ENCODE measurements at places on chromosomes 3 and 15.

DNA sequence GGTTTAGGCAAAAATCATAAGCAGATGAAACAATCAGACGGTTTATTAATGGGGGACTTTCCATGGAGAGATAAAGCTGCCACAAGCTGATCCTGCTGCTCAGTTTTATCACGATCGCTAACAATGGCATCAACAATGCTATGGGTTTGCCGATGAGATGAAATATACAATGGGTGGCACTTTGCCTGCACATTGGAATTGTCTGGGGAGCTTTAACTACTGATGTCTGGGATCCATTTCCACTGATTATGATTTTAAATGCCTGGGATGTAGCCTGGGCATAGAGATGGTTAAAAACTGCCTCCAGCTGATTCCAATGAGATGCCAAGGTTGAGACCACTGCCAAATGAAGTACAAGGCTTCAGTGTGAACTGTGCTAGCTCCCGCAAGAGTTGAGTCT lies 30.8 kb downstream of the CRYGS start:
- no peak for DNase-seq

GRCh38 chr3:141828890-141829289 lies 47.6 kb upstream of the ATP1B3 start:
- DNase-seq = peak; percentile 60

- DNase-seq = no peak
These were observed 56.5 kb downstream of the RPLP1 start for GRCh38 chr15:69509131-69509530.

GRCh38 chr3:49519916-49520385 lies 34.3 kb upstream of the BSN start:
- no peak for DNase-seq

- no peak for DNase-seq
These were observed 5.6 kb downstream of the GALNT15 start for GRCh38 chr3:16179771-16180736.

GRCh38 chr15:93500155-93500554 lies 411.1 kb upstream of the RGMA start:
- no peak for DNase-seq

DNA sequence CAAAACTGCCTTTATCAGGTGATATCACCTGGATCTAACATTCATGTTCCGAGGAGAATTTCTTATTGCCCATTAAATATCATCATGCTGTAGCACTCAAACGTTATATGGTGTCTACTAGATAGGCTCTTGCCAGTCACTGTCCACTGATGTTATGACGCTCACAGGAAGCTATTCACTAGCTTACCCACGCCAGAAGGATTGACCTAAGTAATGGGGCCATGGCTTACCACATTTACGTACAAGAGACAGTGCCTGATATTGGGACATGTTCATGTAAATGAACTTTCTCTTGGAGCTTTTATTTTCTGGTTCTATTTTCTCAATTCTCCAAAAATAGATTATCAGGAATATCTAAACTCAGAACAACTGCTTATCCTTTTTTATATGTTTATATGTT lies 91.7 kb upstream of the NAALADL2 start:
- DNase-seq = no peak

- DNase-seq = no peak
These were observed 912.6 kb downstream of the NTRK3 start for GRCh38 chr15:87343966-87344365.

- DNase-seq = no peak
These were observed 187.2 kb downstream of the OSBPL10 start for GRCh38 chr3:31793821-31794220.

GRCh38 chr3:73655197-73655596 lies 30.5 kb upstream of the PDZRN3 start:
- DNase-seq = no peak

DNA sequence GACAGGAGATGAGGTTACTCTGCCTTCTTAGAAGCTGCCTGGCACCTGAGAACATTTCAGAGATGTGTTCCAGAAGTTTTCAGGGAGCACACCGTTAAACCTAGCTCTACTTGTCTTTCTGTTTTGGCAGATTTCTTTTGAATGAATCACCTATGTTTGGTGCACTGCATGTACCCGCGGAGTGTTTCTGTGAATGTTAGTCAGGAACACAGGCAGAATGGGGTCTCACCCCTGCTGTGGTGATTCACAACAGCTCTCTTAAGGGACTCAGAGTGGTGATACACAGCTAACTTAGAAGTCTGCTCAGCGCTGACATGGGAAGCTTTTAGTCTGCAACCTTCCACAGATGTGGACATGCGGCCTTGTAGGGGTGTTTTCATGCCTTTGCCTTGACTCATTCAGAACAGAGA lies 24.0 kb downstream of the TSEN2 start:
- DNase-seq = no peak

DNA sequence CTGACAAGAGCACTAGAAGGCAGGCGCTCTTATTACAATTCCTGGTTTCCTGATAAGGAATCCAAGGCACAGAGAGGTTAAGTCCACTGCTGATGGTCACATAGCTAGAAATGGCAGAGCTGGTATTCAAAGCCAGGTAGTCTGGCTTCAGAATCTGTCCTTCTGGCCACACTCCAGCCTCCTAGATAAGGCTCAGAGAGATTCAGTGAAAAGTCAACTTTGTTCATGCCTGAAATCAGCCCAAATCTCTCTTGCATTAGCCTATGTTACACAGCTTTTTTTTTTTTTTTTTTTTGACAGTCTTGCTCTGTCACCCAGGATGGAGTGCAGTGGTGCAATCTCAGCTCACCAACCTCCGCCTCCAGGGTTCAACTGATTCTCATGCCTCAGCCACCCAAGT lies 21.1 kb upstream of the CMTM8 start:
- no peak for DNase-seq

GRCh38 chr3:30694148-30694547 lies 87.7 kb downstream of the TGFBR2 start:
- no peak for DNase-seq

DNA sequence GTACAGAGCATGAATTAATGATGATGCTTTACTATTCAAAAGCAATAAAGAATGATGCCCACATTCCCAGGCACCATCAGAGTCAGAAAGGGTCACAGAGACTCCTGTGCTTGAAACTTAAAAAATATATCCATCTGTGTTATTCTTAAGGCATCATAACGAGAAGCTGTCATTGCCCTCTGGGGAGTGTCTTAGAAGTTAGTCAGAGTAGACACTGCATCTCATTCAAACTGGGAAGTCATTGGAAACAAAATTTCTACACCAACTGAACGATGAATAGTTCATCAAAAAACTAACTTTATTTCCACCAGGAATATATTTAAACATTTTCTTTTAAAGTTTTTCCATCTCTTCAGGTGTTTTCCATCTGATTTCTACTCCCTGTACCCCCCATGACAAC lies 122.9 kb downstream of the RFTN1 start:
- no peak for DNase-seq

DNA sequence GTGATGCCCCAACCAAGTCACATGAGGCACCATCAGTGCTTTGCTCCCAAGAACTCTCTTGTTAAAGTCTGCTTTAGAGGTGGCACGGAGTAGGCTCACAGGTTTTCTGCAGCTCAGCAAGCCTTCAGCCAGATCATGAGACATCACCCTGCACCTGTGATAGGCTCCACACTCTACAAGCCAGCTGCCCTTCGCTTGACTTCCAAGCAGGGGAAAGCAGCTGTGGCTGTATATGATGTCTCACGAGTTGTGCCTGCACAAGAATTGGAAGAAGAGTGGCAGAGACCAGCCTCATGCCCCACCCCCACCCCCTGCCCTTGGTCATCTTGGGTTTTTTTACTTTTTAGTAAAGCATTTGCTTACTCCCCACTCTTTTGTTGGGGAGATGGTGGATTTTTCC lies 22.5 kb downstream of the MRPS11 start:
- no peak for DNase-seq

DNA sequence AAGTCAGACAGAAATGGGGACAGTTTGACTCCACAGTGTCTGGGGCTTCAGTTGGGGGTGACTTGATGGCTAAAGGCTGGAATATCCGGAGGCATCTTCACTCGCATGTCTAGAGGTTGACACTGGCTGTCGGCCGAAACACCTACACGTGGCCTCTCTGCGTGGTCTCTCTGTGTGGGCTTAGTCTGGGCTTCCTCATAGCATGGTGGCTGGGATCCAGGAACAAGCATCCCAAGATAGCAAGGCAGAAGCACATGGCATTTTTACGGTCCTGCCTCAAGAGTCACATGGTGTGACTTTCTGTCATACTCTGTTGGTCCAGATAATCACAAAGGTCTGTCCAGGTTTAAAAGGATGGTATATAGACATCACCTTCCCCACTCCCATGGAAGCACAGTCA lies 34.5 kb downstream of the MAGI1 start:
- DNase-seq = no peak

- no peak for DNase-seq
These were observed 62.9 kb upstream of the VGLL4 start for GRCh38 chr3:11706604-11707003.

DNA sequence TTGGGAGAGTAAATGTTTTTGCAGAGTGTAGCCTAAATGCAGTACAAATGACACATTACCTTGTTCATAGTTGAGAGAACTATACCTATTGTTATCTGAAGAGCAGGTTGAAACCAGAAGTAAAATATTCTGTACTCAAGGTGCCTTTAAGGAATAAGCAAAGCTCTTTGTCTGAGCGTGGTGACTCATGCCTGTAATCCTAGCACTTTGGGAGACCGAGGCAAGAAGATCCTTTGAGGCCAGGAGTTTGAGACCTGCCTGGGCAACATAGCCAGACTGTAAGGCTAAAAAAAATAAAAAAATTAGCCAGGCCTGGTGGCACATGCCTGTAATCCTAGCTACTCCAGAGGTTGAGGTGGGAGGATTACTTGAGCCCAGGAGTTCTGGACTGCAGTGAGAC lies 2.2 kb upstream of the RNF13 start:
- no peak for DNase-seq

- DNase-seq = no peak
These were observed 53.7 kb downstream of the CGGBP1 start for GRCh38 chr3:88005066-88005465.

- no peak for DNase-seq
These were observed 236.5 kb downstream of the SQOR start for GRCh38 chr15:45871121-45871855.

DNA sequence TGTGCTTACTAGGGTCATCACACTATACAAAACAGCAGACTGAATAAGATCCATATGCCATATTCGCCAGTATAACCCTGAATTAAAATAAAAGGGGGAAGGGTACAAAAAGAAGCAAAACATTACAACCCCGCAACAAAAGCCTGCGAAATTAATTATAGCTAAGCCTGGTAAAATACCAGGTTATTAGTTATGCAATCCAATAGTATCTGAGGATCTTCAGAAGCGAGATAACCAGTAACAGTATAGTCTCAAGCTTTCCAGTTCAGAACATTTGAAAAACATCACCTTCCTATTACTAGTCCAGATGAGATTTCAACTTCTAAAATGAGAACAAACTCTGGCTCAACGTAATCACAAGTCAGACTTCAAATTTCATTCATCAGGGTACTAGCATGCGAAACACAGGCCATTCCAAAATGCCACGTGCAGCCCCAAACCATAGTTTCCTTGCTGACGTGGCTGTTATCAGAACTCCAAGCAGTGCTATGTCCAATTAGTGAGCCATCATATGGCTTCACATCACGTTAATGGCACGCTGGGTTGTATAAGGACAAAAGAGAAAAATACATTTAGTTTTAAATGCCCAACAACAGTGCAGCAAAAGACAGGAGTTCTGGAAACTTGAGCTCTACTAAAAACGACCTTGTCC lies 1.1 kb downstream of the SSR3 start:
- no peak for DNase-seq

DNA sequence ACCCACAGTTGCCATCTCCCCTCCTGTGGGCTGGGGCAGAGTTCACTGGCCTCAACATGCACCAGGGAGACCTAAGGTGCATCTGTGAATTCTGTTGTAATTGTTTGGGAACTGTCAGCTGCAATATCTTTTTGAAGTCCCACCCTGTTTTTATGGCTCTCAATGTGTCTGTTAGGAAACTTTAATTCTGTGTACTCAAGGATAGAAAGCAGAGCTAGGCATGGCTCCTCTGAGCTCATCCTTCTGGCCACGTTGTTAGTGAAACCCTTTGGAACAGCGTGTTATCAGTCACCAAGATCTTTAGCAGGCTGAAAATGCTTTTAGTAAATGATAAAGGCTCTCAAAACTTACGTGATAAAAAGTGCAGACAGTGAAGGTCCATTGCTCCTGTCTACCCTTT lies 33.6 kb upstream of the MTMR10 start:
- DNase-seq = no peak

DNA sequence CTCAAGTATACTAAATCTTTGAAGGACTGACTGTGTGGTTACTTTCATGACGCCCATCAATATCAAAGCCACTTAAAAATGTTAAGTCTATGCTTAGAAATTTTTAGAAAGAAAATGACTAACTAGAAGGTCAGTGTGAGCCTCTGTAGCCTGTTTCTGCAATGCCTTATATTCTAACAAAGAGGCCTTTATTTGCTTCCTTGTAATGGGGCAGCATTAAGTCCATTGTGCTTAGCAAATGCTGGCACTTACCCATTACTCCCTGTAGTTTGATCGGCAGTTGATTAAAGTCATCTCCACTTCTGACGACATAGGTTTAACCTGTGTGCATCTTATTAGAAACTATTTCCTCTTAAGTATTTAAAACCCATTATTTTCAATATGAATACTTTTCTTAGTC lies 91.6 kb upstream of the FAM98B start:
- no peak for DNase-seq

- no peak for DNase-seq
These were observed 30.0 kb downstream of the FILIP1L start for GRCh38 chr3:100084100-100084806.

DNA sequence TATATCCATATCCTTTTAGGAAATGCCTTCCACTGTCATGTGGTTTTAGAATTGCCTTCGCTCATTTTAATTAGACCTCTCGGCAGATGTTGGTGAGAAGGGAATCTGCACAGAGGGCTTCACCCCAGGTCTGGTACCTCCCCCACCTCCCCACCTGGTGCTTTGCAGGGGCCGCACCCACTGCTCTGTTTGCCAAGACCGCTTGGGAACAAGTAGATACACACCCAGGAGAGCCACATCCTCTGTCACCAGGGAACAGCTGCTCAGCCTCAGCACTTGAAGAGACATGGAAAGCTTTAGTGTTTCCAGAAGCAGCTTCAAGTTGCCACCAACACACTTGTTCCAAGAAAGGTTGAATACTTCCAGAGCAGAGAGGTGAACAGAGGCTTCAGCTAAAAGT lies 21.8 kb downstream of the LRRC31 start:
- DNase-seq = no peak

GRCh38 chr3:186757686-186758220 lies 25.6 kb upstream of the EIF4A2 start:
- no peak for DNase-seq

DNA sequence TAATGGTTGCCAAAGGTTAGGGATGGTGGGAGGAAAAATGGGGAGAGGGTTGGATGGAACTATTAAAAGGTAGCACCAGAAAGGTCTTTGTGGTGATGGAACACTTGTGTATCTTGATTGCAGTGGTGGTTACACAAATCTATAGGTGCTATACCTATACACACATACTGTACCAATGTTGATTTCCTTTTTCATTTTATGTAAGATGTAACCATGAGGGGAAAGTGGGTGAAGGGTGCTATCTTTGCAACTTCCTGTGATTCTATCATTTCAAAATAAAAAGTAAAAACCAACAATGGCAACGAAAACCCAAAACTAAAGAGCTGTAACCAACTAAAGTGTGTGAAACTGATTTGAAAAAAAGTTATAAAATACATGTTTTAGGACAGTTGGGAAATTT lies 761 bp upstream of the ZNF35 start:
- no peak for DNase-seq

GRCh38 chr15:74817370-74817737 lies 4.7 kb downstream of the LMAN1L start:
- no peak for DNase-seq
